ENCODE measurements at places on chromosomes 4 and X.

- DNase-seq, result peak; percentile 54
Observed at GRCh38 chr4:2469192-2469984, 482 bp downstream of the RNF4 start.

DNA sequence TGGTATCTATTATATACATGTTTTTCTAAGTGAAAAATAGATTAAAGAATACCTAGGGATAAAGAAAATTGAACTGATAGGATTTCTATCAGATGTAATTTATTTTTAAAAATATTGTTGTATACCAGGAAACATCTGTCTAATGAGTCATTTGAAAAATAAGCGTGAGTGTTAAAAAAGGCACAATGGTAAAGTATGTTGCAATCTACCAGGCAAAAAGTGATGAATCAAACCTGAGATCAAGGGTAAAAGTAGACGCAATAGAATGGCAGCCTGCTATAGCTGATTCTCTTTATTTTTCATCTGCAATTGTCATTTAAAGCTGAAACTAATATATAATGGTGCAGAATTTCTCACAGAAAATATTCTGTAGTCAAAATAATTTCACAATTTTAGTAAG, 1119.6 kb downstream of the PCDH18 start:
- DNase-seq, result no peak

- no peak for DNase-seq
Observed at GRCh38 chr4:180530787-180531186, 1712.4 kb upstream of the TENM3 start.

GRCh38 chrX:68880846-68881552, 52.2 kb downstream of the EFNB1 start:
- DNase-seq, result no peak

DNA sequence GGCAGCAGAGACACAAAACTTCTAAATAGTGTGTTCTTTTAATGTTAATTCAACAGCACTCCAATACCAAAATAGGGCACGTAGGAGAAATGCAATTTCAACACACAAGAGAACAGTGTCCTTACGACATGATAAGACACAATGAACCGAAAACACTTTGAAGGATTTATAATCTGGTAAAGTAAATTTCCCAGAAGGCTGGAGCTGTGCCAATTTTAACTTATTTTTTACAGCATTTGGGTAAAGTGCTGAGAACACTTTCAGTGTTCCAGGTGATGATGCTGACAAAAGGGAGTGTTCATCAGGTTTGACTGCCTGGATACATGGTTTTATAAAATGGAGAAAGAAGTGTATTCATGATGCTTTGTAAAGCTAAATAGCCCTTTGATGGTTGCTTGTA, 76.5 kb downstream of the MAPK10 start:
- no peak for DNase-seq

- DNase-seq, result no peak
Observed at GRCh38 chrX:17456526-17456925, 81.5 kb downstream of the NHS start.

All from EH (cell line).